ENCODE measurements at places on chromosomes 16 and 17. TPM values are rescaled to one million over a fixed set of nuclear protein-coding genes. Genes with fewer than 3 reads are reported as not detected.

AGRP gene
- total RNA-seq: not detected

FOXC2 gene
- total RNA-seq: under 0.01 TPM

HNF1B gene
- total RNA-seq: not detected

BAIAP3 gene
- 1.0 TPM for total RNA-seq

LGALS9B gene
- total RNA-seq: not detected

CRISPLD2 gene
- total RNA-seq: 7.3 TPM

TBC1D3C gene
- not detected for total RNA-seq

All from skeletal muscle tissue (tissue), 5 donors.